ENCODE measurements at places on chromosomes 3 and 15.

GRCh38 chr3:122893754-122894668 lies 99.1 kb downstream of the SLC49A4 start:
- no peak for DNase-seq

- DNase-seq, result no peak
Measured at GRCh38 chr3:119018690-119019463, 15.8 kb downstream of the IGSF11 start.

- no peak for DNase-seq
Measured at GRCh38 chr3:194150252-194150934, 14.4 kb downstream of the HES1 start.

GRCh38 chr15:78147566-78147965 lies 1.6 kb upstream of the IDH3A start:
- no peak for DNase-seq

GRCh38 chr3:37500518-37500917 lies 326.1 kb upstream of the LRRFIP2 start:
- no peak for DNase-seq

DNA sequence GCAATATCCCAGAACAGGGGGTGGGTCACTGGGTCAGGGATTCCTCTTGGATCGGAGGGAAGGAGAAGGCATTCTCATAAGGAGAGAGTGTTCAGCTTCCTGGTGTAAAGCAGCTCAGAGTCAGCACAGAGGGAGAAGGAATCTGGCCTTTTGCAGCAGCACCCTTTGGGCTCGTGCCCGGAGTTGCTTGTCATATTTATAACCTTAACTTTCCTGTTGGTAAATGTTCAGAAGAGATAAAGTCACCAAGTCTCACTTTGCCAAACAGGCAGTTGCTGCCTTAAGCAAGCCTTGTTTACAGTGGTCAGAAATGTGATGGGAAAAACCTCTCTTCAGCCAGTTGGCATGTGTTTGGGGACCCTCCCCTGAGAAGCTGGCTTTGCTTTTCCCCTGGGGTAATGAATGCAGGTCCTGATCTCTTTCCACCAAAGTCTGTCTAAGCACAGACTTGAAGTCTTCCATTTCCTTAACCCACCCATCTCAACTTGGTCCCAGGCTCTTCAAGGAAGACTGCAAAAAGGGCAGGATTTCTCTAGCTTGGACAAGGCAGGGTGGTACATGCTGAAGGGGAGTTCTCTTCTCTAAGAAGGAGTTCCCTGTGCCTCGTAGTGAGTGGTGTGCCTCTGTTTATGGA lies 206.9 kb upstream of the BHLHE40 start:
- DNase-seq, result no peak

DNA sequence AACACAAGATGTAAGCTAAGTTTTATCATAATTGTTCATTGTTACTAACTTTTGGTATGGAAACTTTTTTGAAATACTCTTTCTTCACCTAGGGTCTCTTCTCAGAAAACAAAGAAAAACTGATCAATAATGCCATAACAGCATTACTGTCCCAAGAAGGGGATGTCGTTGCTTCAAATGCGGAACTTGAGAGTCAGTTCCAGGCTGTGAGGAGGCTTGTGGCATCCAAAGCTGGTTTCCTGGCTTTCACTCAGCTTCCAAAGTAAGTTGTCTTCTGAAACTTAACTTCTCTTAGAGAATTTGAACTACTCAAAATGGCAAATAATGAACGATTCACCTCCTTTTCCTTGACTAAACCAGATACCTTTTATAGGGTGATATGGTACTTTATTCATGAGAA lies 39.3 kb downstream of the DNAJC13 start:
- no peak for DNase-seq

- no peak for DNase-seq
Measured at GRCh38 chr3:45848392-45848791, 6.5 kb upstream of the LZTFL1 start.

- DNase-seq, result peak; percentile 45
Measured at GRCh38 chr3:142447301-142447851, 461 bp downstream of the XRN1 start.

- DNase-seq, result no peak
Measured at GRCh38 chr3:28853830-28854229, 427.0 kb upstream of the RBMS3 start.

GRCh38 chr15:91302588-91303439 lies 202.8 kb downstream of the SV2B start:
- peak; percentile 71 for DNase-seq

Data from activated CD4-positive, alpha-beta T cell treated with anti-CD3 and anti-CD28 coated beads, Interleukin-10, Interleukin-2, amounts not matched to agents 100 ng/mL and 50 ng/mL, durations not matched to agents 16 hours and 8 hours (primary cell).